CD4-positive, alpha-beta T cell treated with Interleukin-21 for 1 hour (primary cell): ENCODE measurements at places on chromosomes 2 and 18.

GRCh38 chr2:64967601-64968000 lies 21.6 kb upstream of the SLC1A4 start:
- DNase-seq: no peak

DNA sequence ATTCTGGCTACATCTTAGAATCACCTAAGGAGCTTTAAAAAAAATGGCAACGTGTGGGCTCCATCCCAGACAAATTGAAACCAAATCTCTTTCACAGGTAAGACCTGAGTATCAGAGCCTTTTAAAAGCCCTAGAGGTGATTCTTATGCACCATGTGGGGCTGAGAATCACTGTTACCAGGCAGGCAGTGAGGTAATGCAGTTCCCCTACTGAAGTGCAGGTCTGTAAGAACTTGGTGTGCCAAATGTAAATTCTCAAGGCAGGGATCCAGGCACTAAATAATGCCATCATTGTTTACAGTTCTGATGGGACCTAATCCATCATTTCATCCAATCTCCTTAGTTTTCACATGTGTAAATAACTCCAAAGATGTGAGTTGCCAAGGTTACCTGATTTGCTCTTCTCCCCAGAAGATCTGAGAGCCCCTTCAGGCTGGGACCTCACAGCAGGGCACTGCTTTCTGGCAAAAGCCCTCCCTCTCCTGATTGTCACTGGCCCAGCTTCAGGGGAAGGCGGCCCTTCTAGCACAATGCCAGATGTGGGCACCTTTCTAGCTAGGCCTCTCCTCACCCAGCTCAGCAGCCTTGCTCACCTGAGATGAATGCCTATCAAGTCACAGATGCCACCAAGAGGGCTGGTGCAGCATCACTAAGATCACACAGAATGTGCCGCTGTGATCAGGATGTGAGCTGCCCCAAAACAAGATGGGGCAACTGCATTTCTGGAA lies 73.6 kb upstream of the RGPD5 start:
- no peak for DNase-seq

- peak; percentile 43 for DNase-seq
Observed at GRCh38 chr2:68403199-68403644, 38.1 kb downstream of the PLEK start.

GRCh38 chr2:153657651-153658050 lies 179.1 kb upstream of the RPRM start:
- no peak for DNase-seq

DNA sequence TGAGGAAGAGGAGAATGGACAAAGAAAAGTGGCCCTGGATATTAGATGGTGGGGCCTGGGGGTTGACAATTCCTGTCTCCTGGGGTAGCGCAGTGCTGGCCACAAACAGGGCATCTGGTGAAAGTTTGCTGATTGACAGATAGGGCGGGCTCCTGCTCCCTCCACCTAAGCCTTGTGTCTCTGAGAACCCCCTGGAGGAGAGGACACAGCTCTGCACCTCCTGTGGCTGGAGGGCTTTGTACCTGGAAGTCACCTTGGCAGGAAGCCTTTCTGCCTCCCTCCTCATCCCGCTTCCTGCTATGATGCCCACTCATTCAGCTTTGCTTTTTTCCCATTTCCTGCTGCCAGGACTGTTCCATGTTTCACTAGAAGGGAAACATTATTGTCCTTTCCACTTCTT lies 72.4 kb downstream of the RHOB start:
- no peak for DNase-seq

DNA sequence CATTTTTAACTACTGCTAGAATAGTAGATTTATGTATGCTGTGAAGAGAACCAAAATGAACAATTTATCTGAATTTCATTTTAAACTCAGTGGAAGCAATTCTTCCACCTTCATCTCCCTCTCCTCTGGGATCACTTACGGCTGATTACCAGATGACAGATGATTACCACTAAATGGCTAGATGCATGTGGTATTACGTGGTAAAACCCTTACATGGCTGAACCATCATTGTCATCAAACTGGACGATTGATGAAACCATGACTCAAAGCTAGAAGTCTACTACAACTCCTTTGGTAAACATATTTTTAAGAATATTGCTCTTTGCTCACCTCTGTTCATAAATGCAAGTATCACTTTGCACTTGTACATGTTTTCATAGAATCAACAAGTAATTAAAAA lies 48.5 kb upstream of the DOCK10 start:
- no peak for DNase-seq

GRCh38 chr2:128753800-128754199 lies 435.1 kb upstream of the HS6ST1 start:
- DNase-seq: no peak

DNA sequence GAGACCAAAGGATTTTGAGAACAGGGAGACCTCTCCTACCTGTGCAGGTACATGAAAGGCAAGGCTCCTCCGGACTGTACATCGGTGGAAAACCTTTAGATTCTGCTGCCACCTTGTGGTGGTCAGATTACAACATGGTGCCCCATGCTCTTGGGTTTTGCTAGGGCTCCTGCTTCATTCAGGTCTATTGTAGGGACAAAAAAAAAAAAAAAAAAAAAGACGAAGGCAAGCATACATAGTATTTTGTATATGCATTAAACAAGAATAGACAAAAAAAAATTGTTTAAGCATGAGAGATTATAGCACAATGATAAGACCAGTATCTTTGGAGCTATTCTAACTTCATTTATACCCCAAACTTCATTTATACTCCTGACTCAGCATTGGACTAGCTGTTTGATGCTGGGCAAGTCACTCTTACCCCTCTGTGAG lies 27.4 kb upstream of the SPR start:
- peak; percentile 70 for DNase-seq

DNA sequence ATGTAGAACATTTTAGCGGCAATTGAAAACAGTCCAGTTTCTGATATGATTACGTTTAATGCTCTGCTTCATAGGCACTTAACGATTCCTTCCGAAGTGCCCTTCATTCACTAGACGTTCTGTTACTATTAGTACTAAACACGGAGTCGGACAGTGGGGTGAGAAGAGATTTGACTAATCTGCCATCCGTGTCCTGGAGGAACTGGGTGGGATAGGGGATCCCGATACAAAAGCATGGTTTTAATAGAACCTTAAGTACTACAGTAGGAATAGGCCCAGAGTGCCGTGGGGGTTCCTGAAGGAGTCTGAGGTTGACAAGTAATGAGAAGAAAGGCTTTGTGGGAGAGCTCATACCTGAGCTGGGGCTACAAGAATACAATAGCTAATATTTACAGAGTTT lies 631 bp downstream of the MORN2 start:
- DNase-seq: no peak

DNA sequence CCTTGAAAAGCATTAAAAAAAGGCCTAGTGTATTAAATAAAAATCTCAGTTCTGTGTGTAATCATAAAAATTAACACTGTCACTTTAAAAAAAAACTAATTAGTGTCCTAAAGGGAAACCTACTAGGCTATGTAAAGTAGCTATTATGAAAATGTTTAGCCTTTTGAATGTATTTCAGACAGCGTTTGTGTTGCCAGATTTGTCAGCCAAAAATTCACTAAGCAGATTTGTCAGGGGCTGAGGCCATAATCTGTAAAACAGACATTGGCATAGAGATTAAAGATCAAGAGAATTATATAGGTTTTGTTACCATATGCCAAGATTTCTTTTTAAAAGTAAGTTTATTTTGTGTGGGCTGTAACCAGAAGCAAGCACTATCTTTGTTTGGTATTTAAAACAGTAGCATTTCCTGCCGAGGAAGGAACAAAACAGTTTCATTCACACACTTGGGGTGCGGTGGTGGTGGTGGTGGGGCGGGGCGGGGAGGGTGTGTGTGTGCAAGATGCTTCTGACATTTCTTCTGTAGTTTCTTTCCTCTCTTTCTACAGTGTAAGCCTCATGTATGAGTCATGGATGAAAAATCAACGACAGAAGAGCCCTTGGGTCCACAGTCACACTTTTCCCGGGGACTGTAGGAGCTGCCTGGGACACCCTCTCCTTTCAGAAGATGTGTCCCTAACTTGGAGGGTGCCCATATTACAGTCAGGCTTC lies 328.5 kb upstream of the FANCL start:
- DNase-seq: no peak

- DNase-seq: no peak
Observed at GRCh38 chr2:126685629-126686028, 29.7 kb downstream of the GYPC start.

DNA sequence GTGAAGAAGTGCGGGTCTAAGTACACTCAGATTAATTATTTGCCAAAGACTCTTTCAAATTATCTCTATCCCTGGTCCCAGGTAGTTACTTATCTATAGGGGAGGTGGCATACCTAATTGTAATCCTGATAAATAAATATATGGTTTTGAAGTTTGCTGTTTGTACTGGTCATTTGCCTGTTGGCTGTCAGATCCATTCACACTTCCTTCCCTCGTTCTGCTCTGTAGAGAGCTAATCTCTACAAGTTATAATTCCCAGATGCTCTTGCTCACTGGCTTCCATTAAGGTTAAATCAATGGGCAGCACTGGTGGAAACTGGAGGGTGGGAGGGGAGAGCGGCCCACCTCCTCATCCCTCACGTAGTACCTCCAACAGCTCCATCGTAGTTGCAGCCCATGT lies 447.1 kb downstream of the TXNL1 start:
- no peak for DNase-seq

- DNase-seq: peak; percentile 82
Observed at GRCh38 chr2:238231251-238231793, 8.5 kb downstream of the HES6 start.
